ENCODE measurements at places on chromosomes 7 and 10.

DNA sequence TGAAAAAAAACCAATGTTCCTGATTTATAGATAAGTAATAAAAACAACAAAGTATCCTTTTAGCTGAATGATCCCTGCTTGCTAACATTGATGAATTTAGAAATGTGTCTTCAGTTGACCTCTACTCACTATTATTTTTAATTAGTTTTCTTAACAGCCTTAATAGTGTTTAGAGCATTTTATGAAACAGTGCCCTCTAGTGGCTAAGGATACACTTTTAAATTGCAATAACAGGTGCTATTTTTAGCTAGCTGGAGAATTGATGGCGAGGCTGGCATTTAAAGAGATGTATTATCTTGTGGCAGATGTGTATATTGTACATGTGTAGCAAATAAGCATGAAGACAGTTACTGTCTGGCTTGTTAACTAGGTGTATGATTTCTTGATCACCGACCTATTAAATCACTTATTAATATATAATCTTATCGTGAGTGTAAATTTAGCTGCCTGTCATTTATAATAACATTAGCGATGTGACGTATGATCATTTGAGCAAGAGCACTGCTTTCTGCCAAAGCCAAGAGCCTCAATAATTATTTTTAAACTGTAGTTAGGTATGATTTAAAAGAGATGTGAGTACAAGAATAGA is 451.9 kb downstream of the DPP6 start:
- DNase-seq = peak; percentile 15

- no peak for DNase-seq
Observed at GRCh38 chr7:104929921-104930320, 84.1 kb upstream of the KMT2E start.

- DNase-seq = no peak
Observed at GRCh38 chr7:155590215-155591018, 44.1 kb upstream of the CNPY1 start.

DNA sequence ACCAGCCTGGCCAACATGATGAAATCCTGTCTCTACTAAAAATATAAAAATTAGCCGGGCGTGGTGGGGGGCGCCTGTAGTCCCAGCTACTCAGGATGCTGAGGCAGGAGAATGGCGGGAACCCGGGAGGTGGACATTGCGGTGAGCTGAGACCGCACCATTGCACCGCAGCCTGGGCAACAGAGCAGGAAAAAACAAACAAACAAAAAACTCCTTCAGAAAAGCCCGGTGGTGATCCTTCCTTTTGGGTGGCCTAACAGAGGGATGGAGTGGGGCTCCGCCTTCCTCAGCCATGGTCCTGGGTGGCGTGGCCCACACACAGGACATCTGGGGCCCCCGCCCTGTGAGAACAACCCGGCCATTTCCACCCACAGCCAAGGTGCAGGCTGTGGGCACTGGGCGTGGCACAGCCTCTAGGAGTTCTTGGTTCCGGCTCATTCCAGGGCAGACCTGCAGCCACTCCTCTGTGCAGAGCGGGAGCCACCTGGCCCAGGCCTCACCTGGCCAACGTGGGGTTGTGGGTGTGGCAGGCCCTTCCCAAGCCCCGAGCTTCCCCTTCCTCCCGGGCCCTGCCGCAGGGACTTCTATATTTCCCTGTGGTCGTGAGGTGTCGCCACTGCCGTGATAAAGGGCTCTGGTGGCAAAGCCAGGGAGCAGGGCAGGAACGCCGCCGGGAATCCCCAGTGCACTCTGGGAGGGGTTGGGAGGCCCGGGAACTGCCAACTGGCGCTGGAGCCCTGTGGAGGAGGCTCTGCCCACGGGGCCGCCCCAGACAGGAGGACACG is 37.6 kb downstream of the GET4 start:
- no peak for DNase-seq

GRCh38 chr7:28874001-28874400 is 84.1 kb downstream of the TRIL start:
- DNase-seq = no peak

GRCh38 chr10:113651021-113651420 is 12.8 kb downstream of the NRAP start:
- no peak for DNase-seq

- no peak for DNase-seq
Observed at GRCh38 chr10:71547876-71548846, 151.4 kb downstream of the CDH23 start.

- DNase-seq = no peak
Observed at GRCh38 chr7:151101621-151102396, 15.5 kb downstream of the AGAP3 start.

All from HCEC 1CT (cell line).